ENCODE measurements at places on chromosomes 13 and 19.

GRCh38 chr13:97212004-97212403 is 10.1 kb upstream of the MBNL2 start:
- DNase-seq: no peak

DNA sequence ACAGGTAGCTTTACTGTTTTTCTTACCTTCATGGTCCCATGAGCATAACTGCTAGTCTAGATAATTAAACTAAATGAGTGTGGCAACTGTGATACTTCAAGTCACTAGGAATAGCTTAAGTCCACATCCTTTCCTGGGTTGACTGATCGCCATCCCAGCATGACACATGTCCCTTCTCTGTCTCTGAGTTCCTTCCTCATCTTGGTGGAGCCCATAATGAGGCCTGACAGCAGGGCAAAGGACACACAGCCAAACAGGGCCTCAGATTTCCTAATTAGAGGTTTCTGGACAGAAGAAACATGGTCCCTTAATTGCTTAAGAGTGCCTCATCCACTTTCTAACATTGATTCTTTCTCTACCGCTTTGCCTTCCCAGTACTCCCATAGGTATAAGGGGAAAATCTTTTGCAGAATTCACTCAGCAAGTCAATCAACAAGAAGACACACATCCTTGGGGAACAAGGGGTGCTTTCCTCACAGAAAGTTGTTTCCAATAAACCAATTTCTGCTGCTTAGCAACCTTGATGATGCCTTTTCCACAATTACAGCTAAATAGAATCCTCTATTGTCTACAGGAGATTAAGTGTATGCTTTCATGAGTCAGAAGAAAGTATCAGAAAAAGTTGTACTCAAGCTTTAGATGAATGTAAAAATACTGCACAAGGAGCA is 208.3 kb upstream of the SERP2 start:
- no peak for DNase-seq

DNA sequence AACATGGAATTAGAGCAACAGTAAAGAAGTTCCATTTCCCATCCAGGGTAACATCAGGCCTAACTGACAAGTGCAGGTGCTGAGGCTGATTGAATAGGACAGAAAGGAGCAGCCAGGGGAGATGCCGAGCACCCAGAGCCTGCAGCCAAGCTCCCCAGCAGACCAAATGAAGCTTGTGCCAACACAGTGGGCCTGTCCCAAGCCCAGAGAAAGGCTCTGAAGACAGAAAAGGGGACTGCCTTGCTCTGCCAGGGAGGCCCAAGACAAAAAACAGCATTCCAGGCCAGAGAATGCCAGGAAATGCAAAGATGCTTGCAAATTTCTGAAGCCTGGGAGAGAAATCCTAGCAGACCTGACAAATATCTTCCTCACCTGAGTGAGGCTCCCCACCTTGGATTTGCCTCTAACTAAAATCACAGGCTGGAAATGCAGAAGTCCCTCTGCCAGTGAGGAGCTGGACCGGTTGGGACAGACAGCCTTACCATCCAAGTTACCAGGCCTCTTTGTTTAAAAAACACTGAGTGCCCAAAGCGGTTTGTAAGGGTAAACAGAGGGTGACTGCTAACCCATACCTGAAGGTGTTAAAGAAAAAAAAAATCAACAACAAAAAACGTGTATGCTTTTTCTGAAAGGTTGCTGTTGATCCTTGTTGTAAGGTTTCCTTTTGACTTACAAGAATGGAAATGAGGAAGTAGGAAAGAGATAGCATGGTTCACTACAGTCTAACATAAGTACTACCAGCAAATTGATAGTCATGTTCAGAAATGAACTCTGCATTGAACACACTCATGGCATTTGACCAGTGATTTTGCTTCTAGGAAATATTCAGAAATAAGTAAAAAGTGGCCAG is 11.8 kb upstream of the HMGB1 start:
- DNase-seq: no peak

DNA sequence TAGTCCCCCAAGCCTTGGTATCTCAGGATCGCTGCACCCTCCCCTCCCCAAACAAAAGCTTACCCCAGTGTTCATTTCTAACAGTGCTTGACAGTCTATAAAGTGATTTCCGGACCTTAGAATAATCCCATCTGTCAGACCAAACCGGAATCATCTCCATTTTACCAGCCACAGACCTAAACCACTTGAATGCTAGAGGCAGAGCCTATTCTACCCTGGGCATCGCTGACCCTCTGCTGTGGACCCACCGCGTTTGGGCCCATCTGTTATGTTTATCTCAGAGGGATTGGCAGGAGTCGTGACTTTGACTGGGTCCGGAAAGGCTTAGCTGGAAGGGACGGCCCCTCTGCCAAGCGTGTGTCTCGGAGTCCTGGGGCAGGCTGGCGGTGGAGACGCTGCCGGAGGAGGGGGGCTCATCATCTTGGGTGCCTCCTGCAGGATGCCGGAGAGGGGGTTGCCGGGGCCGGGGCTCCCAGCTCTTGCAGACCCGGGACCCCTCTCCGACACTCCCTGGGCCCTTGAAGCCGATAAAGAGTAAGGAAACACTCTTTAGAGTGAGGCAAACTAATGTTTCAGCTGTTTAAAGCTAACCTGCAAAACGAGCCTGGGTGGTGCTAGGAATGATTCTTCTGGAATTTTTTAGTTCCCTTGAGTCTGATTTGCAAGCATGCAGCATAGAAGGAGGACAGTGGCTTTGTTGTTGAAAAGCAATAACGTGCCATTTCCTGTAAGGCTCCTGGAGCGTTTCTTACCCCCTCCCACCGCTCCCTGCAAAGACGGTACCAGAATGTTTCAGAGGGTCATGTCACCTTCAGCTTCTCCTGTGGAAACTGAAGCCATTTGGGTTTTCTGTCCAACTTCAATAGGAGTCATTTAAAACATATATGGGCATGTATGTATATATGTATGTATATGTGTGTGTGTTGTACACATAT is 1.3 kb downstream of the SLC25A42 start:
- peak; percentile 47 for DNase-seq

- no peak for DNase-seq
These were observed 1374.8 kb downstream of the PCDH9 start for GRCh38 chr13:65855242-65855805.

GRCh38 chr13:40170091-40170490 is 496.4 kb downstream of the FOXO1 start:
- no peak for DNase-seq

DNA sequence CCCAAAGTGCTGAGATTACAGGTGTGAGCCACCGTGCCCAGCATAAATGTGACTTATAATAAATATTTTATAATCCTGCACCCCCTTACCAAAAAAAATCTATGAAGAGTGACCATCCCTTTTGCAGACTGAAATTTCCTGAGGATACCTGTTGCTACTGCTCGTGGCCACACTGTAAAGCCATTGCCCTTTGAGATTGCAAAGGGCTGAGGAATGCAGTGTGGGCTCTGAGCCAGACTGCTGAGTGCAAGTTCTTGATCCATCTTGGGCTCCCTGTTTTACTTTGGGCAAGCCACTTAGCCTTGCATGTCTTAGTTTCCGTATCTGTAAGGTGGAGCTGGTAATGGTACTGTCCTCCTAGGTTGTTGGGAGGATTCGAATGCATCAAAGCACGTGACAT is 23.4 kb downstream of the SIPA1L3 start:
- DNase-seq: no peak

- DNase-seq: no peak
These were observed 11.5 kb downstream of the CCDC124 start for GRCh38 chr19:17944301-17944700.

GRCh38 chr19:45087531-45087930 is 5.4 kb upstream of the PPP1R37 start:
- DNase-seq: peak; percentile 33

GRCh38 chr13:96772426-96772825 is 221.8 kb downstream of the OXGR1 start:
- DNase-seq: no peak

- no peak for DNase-seq
These were observed 123.4 kb downstream of the OLFM4 start for GRCh38 chr13:53152057-53152421.

GRCh38 chr19:35777086-35777841 is 1.9 kb downstream of the ARHGAP33 start:
- DNase-seq: no peak

- DNase-seq: no peak
These were observed 4.8 kb upstream of the CEBPA start for GRCh38 chr19:33306853-33307792.

DNA sequence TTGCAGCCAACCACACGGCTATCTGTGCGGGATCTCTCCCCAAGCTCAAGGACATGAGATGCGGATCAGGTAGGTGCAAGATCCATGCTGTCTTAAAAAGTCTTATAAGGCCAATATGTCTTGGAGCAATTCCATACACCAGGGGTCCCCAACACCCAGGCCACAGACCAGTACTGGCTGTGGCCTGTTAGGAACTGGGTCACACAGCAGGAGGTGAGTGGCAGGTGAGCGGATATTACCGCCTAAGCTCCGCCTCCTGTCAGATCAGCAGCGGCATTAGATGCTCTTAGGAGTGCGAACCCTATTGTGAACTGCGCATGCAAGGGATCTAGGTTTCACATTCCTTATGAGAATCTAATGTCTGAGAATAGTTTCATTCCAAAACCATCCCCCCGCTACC is 68.8 kb upstream of the ZNF599 start:
- no peak for DNase-seq

All from DND-41 (cell line).